ENCODE measurements at places on chromosomes 5 and 9.
A peak's percentile ranks its signal among the peaks of the same experiment; 100 is the strongest.

DNA sequence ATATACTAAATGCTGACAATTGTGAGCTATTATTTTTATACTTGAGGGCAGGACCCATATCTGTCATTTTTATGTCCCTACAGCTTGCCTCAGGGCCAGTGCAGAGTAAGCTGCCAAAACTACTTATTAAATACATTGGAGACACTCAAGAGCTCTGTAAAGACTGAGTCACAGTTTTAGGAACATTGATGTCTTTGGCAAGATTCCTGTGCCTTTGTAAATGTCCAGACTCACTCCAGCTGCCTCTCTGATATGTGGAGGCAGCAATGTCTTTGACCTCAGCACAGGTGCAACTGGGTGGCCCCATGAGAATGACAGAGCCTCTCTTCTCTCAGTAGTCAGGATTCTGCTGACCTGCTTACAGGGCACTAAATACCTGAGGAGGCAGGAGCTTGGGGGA, 363.2 kb downstream of the OSTF1 start:
- DNase-seq, result no peak

DNA sequence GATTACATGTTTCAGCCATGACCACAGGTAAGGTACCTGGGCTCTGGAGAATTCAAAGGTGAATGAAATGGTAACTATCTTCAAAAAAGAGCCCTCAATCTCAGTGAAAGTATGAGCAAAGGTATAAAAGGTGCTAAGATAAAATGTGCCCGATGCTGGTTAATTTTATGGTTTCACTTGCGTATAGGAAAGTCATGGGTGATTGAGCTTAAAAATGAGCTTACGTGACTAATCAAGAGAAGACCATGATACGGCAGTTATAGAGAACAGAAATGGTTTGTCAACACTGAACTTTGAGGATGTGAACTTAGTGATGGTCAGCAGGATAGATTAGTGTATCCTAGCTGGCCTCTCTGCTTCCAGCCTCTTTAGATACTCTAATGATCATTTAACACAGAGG, 320.1 kb downstream of the DEPDC1B start:
- DNase-seq, result no peak

DNA sequence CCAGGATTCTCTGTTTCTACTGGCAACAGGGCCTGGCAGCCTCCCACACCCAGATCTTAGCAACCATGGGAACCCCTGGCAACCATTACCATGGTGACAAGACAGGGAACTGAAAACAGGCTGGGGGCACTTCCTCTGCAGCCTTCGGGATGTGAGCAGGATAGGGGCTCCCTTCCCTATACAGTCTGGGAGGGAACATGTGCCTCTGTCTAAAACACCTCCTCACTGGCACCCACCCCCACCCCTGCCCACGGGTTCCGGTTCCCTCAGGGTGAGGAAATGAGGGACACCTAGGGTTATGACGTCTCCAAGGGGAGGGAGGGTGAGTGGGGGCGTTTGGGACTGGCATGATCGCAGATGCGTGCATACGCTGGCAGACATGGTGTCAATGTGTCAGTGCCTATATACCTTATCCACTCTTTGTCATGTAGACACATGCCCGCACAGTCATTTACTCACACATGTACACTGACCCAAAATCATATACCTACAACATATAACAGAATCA, 3.0 kb upstream of the DNAJB5 start:
- DNase-seq, result no peak

GRCh38 chr9:121956808-121957207, 136.3 kb downstream of the TTLL11 start:
- DNase-seq, result no peak

GRCh38 chr5:68303754-68304420, 88.3 kb downstream of the PIK3R1 start:
- peak; percentile 44 for DNase-seq

GRCh38 chr9:71364186-71364955, 242.9 kb upstream of the TRPM3 start:
- no peak for DNase-seq

- no peak for DNase-seq
These were observed 825.4 kb downstream of the SEMA5A start for GRCh38 chr5:8720506-8720905.

DNA sequence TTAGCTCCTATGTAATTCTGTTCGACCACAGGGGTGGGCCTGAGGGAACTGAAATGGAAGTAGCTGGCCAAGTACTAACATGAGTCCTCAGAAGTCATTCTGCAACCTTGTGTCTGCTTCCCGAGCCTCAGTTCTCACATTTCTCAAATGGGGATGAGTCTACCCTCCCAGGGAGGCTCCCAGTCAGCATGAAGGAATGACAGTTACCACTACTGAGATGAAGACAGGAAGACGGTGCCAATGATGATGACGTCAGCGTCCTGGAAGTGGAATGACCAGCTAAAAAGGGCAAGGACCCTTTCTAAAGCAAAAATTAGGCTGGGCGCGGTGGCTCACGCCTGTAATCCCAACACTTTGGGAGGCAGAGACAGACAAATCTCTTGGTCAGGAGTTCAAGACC, 6.8 kb downstream of the PIP5KL1 start:
- DNase-seq, result no peak

DNA sequence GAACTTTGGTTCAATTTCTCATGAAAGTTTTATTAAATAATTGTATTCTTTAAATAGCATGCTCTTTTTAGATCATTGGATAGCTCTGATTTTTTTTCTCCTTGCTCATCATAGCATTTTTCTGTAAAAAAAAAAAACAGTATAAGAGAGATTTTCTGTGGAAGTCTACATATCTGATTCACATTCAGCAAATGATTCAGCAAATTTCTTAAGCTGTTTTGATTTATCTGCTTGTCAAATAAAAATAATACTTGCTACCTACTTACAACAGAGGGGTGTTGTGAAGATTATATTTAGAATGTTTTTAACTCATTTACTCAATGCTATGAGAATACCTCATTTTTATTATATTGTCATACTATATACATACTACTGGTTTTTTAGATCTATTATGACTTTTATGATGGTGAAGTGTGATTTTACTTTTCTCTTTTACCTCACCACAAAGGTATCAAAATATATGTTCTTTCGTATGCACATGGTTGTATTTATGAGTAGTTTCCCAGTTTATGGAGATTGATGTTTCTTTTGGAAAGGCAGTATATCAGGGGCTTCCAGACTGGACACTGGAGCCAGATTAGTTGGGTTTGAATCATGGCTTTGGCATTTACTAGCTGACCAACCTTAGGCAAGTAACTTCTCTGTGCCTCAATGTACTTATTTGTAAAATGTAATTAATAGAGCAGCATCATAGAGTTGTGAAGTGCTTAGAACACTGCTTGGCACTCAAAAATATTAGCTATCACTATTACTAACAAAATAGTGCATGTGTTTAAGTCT, 25.5 kb downstream of the TNPO1 start:
- no peak for DNase-seq

DNA sequence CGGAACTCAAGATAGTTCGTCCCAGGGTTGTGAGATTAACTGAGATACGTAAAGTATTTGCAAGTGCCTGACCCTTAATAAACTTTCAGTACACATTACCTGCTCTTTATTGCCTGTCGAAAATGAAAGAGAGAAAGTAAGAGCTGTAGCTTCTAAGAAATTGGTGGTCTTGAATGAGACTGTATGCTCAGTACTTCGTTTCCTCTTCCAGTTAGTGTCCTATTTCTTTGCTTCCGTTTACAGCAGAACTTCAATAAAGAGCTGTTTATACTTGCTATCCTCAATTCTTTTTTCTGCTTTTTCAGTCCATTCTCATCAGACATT, 534 bp downstream of the SRFBP1 start:
- DNase-seq, result no peak

GRCh38 chr5:67528953-67529352, 332.4 kb upstream of the CD180 start:
- DNase-seq, result no peak

DNA sequence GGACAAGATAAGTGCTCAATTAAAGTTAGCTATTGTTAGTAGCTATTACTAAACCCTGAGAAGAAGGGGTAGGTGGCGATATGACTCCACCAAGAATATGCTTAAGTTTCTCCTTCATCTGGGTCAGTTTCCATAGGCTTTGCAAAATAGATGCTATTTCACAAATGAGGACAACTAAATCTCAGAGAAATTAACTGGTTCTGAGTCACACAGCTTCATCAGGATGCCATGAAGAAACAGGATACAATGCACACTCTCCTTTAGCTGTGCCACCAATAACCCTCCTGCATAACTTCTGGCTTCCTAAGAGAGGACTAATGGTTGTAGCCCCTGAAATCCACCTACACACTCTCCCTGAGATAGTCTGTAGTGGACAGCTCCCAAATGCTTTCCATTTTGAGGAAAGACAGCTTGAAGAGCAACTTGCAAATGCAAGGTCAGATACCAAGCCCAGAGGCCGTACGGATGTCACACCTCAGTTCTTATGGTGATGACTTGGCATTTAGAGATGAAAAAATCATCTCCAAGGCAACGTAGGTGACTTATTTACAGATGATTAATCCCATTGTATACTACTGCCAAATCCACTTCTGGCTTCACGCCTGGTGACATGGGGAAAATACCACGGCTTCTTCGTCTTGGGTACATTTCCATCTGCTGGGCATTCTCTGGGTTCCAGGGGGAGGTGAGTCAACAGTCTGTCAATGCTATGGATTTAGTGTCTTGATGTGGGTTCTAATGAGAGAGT, 251.4 kb upstream of the IL12B start:
- no peak for DNase-seq

GRCh38 chr5:149940941-149941644, 3.5 kb downstream of the PDE6A start:
- DNase-seq, result no peak

DNA sequence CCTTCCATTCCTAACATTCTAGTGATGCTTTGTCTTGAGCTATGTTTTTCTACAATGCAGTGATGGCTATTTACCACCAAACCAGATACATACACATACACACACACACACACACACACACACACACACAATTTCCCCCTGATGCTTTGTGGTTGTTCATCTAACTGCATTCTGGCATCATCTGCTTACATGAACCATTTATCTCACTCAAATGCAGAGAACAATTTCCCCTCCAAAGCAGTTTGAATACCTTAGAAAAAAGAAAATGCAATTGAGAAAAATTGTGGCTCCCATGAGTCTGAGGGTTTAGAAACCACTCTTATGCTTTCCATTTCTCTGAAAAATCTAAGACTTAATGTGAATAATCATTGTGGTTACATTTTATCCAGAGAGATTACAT, 1024.8 kb downstream of the TLE4 start:
- no peak for DNase-seq

- DNase-seq, result no peak
These were observed 153.2 kb downstream of the TARS1 start for GRCh38 chr5:33594006-33594405.

GRCh38 chr5:1704676-1705075, 95.0 kb downstream of the MRPL36 start:
- no peak for DNase-seq

- DNase-seq, result no peak
These were observed 2.5 kb upstream of the SEC16A start for GRCh38 chr9:136485049-136486045.

GRCh38 chr5:43363445-43364152, 48.6 kb downstream of the CCL28 start:
- DNase-seq, result no peak

- DNase-seq, result no peak
These were observed 432.1 kb downstream of the CDH18 start for GRCh38 chr5:19555876-19556275.

GRCh38 chr5:57231607-57232006, 57.7 kb downstream of the GPBP1 start:
- DNase-seq, result no peak

DNA sequence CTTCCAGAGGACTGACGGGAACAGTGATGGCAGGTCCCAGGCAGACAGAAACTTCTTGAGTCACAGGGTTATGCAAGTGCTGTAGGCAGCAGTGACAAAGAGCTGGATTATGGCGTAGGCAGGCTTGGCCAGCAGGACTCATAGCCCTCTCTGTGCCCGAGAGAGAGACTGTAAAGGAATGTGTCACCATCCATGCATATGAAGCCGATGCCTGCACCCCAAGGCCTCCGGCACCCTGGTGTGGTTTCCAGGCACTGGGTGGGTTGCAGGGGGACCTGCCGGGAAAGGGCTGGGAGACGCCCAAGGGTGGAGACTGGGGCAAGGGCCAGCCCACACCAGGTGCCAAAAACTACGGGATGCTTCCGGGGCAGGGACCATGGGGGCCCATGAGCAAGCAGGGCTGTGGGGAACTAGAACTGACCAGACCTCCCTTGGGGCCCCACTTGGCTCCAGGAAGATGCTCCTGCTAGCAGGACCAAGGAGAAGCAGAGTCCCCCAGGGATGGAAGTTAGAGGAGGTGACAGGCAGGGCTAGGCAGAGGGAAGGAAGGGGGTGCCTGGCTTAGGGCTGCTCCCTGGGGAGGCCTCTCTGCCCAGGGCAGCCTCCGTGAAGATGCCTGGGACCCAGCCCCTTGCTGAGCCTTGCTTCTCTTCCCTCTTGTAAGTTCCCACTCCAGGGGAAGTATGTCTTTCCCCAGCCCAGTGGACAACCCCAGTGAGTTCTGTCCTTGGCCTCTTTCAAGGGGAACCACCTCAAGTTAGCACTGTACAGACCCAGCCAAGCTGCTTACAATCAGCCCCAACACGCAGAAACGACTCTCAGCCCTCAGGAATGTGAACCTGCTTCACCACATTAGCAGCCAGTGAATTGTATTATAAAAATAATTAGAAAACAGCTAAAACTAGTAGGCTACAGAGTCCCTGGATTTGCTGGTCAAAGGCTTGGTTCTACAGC, 10.5 kb upstream of the IPPK start:
- no peak for DNase-seq

- no peak for DNase-seq
These were observed 1.8 kb downstream of the RNF130 start for GRCh38 chr5:180069589-180070247.

DNA sequence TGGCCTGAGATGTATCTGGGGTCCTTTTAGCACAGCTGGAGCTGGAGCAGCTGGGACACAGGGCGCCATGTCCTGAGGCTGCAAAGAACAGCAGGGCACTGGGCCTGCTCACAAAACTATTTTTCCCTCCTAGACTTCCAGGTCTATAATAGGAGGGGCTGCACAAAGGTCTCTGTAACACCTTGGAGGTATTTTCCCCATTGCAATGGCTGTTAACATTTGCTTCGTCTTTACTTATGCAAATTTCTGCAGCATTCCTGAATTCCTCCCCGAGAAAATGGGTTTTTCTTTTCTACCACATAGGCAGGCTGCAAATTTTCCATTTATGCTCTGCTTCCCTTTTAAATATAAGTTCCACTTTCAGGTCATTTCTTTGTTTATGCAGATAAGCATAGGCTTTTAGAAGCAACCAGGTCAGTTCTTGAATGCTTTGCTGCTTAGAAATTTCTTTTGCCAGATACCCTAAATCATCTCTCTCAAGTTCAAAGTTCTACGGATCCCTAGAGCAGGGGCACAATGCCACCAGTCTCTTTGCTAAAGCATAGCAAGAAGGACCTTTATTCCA, 130.8 kb downstream of the PCSK1 start:
- DNase-seq, result no peak

GRCh38 chr5:39019254-39019653, 54.9 kb downstream of the RICTOR start:
- DNase-seq, result no peak
